Amygdala (tissue), 56 donors: ENCODE measurements at places on chromosomes 13 and 19.

DNA sequence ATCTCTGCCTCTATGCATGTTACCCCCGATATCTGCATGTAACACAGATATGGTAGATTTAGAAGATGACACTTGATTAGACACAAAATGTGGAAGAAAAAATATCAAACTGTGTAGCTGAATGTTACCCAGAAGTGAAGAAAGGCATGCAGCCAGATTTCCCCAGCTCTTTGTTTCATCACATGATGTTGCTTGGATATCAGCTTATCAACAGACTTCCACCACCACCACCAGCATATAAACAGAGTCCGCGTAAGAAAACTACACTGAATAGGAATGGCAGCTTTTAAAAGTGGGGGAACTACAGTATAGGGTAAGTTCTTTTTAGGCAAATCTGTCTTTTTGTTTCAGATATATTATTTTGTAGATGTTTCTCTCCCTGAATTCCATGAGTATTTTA is at the start of gene FAM216B:
Gene FAM216B, plus strand, starts transcription at position 233 of the 400 bp plus-strand sequence. CDS start 2,484 bp downstream, outside the sequence.
- no peak for DNase-seq

DNA sequence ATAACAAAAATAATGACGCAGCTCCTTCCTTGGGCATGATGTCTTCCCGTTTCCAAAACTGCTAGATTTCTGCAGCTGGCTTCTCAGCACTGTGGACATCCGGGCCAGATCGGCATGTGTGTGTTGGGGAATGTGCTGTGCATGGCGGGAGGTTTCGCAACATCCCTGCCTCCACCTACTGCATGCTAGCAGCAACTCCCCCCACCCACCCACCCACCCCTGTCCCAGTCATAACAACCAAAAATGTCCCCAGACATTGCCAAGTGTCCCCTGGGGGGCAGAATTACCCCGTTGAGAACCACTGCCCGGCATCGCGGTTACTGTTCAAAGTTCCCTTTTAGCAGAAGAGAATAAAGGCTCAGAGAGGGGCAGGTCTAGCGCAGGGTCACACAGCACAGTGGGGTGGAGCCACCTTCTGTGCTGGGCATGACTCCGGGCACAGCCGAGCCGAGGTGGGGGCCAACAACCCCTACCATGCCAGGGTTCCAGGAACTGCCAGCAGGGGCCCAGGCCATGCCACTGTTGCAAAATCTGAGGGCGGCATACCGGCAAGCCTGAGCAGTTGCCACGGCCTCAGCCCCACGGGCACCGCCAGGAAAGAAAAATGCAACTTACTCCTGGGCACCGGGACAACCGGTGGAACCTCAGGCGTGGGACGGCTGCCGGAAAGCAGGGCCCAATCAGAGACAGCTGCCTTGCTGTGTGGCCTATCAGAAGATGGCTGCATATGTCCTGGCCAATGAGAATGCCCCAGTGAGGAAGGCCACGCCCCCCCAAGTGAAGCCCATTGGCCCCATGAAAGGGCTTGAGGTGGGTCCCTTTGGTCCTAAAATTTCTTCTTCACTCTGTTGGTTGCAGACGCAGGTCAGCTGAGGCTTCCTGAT is 22.5 kb upstream of the NFIC start:
- peak; percentile 82 for DNase-seq

DNA sequence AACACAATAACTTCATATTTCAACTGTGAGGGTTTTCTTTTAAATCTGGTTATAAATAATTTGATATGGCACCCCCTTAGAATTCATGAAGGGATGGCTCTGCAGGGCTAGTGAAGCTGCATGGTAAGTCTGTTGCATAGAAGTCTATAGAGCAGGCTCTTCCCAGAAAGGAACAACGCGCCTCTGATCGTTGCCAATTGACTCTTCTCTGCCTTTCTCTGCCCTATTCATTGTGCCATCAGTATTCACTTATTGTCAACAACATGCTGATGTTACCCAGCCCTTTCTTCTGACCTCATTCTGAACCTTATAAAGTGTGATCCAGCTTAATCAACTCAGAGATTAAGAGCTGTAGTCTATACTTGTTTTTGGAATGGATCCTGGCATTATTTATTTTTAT is 16.3 kb upstream of the DCT start:
- no peak for DNase-seq

DNA sequence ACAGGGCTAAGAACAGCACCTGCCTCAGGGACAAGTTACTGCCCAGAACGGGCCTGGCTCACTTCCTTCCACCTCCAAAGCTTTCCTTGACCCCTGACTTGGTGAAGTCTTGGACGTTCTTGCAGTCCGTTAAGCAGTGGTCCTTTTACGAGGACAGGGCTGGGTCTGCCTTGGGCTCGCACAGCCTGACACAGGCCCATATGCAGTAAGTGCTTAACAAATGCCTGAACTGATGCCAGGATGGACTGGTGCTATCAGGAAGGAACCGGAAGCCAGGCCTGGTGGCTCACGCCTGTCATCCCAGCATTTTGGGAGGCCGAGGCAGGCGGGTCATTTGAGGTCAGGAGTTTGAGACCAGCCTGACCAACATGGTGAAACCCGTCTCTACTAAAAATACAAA is 1.8 kb upstream of the PLK5 start:
- DNase-seq, result no peak

DNA sequence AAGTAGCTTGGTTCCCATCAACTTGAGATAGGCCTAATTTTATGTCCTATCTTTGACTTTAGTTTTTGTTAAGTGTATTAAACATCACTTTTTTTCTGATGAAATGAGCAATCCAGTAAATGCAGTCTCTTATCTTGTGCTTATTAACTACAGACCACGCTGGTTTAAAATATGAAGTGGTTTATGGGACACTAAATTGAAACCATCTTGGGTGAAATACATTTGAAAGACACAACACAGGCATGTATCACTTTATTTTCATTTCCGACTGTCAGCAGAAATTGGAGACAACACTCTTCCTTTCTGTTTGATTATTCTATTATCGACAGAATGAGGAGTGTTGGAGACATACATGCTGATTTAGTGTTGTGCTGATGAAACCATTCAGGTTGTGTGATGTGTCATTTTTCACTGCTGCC is 447.7 kb downstream of the GPC6 start:
- DNase-seq, result no peak

DNA sequence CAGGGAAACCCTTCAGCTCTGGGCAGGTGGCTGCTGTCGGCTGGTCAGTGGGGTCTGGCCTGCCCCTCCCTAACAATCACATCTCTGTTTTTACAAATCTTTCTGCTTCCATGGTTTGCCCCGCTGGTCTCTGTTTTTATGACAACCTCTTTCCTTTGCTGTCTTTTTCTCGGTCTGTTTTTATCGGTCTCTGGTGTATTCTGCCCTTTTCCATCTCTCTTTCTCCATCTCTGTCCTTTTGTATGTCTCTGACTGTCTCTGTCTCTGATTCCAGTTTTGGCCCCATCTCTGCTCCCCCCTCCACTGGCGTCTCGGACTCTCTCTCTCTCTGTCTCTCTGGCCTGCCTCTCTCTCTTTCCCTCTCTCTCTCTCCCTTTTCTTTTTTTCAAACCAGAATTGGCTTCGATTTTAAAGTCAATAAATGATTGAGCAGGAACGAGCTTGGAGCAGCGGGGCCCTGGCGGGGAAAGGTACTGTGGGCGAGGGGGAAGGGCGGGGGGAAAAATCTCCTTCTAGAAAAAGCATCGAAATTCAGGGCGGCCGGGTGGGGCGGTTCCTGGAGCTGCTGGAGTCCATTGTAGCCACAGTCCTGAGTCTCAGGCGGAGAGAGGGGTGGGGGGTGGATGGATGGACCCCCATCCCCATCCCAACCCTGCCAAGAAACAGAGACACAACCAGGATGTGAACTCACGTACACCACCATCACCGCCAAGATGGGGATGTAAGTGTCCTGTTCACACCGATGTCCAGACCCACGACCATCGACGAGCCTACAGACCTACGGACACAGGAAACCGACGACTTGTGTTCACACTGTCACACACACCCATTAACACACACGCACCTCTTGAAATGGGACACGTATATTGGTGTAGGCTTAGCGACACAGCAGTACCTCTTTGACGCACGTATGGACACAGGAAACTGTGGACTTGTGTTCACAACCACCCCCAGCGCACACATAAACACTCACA is 3.0 kb downstream of the NFIX start:
- no peak for DNase-seq

DNA sequence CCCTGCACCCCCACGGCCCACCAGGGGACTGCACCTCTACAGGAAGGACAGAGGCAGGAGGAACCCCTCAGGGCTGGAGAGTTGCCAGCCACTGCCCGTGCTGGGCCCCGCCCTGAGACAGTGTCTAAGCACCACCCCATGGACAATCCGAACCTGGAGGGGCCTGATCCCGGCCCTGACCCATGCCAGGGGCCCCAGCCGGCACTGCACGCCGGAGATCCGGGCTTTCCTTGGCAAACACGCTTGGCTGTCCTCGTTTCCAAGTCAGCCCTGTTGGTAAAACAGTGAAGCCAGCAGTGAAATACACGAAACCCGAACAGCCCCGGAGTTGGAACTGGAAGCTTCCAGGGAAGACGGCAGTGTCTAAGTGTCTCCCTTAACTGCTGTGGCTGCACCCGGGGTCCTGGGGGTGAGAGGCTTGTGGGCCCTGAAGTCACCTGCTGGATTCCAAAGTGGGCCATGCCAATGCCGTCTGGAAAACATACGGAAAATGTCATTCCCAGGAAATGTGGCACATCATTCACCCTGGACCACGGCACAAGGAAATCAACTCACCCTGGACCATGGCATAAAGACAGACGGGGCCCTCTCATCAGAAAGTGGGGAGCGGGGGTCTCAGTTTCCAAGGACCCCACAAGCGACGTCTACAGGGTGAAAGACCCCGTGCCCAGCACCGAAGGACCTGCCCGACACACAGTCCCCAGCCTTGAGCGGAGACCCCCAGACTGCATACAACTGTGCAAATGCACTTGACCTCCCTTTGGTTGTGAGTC is 30.9 kb downstream of the RASA3 start:
- no peak for DNase-seq

DNA sequence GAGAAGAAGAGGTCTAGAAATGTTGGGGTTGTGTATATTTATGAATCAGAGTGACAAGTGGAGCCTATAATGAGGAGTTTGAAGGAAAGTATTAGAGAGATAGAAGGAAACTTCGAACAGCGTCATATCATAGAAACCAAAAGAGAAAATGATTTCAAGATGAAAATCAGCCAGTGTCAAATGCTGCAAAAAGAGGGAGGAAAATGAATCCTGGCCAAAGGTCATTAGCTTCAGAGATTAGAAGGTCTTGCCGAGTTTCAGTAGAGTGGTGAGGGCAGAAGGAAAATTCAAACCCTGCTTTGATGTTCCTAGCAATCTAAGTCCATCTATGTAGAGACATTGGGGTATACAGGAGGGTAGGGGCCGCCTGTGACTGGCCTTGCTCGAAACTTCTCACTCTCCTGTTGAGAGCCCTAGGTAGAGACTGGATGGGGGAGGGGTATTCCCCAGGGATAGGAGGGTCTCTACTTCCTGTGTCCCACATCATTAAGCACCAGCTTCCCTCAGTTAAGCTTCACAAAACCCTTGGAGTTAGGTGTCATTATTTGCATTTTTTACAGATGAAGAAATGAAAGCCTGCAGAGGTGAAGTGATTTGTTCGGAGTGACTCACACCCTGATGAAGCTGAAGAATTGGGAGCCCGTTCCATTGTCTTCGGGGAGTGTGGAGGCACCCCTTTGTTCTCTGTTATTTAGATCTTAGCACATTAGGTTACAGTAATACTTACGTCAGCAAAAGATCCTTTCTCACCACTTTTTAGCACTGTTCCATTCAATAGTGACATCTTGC is 62.8 kb downstream of the FGF9 start:
- no peak for DNase-seq

DNA sequence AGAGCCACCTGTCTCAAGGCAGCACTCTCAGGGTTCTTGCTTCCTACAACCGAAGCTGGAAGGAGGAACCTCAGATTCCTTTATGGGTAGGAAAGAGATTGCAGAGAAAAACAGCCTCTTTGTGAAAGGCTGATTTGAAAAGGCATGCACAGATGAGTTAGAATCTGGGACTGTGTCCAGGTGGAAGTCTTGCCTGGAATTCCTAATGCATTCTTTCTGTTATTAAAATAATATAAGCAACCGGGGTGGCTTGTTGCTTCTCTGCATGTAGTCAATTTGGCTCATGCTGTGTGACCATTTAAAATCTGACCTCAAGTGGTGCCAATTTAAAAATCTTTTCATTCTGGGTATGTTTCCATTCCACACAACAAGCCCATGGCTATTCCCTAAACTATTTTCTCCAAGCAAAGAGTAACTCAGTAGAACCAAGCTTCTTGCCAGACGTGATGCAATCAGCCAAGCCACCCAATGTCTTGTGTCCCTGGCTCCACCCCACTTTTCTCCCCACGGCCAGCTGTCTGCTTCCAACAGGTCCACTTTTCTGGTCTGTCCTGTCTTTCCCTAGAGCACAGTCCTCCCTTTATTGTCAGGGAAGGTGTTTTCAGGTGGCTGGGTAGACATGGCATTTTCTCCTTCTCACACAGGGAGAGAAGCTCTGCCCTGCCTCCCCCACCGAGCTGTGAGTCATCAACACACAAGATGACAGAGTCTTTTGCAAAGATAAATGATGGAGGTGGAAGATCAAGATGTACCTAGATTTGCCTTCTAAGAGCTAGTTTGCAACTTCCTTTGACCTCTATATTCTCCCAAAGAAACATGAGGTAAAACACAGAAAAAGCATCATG is 394.3 kb downstream of the FOXO1 start:
- DNase-seq, result no peak

GRCh38 chr13:27476943-27477703 is 26.8 kb upstream of the MTIF3 start:
- DNase-seq, result no peak

DNA sequence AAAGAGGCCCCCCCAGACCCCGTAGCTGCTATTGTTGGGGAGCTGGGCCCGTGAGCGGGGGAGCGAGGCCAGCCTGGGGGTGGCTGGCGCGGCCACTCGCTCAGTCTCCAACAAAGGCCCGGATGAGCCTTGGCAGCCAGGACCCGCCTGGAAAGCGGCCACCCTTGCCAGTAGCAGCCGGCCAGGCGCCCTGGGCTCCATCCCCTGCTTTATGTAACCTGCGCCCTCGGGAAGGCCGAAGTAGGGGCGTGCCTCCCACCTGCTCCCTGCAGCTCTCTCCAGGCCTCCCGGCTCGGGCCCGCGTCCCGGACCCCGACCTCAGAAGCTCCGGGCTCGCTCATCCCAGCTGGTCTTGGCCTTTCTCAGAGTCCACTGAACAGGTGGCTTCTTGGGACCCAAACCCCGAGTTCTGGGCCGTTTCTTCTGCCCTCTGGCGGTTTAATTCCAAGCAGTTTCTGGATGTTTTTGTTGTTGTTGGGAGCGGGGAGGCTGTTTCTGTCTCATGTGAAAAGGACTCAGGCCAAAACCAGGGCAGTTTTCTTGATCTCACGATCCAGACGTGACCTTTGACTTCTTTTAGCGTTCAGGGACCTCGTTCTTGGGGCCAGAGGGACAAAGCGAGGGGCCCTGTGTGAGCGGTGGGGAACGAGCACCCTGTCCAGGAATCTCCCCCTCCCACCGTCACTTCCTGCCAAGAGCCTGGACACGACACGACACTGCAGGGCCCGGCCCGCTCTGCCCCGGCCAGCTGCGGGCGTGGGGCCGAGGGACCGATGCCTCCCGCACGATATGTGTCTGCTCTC is 1.2 kb downstream of the CDC34 start:
- peak; percentile 63 for DNase-seq

DNA sequence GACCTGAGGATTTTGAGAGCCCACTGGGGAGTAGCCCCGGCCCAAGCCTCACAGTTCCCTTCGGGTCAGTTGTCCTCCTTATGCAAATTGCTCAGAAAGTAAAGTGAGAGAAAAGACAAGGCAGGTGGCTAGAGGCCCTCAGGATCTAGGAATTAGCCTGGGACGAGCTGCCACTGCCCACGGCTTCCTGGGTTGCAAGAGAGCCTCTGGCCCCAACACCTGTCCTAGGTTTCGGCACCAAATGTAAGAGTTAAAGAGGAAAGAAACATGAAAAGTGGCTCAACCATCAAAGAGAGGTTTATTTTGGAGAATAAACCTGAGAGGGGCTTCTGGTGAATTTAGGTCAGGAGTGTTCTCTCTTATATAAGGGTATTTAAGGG is 25.6 kb downstream of the TMEM255B start:
- DNase-seq, result no peak
